A375 (cell line): ENCODE measurements at places on chromosomes 3 and 15. TPM values are rescaled to one million over a fixed set of nuclear protein-coding genes. Genes with fewer than 3 reads are reported as not detected.

Gene SEMA6D
- 0.60 and 0.64 TPM in 2 replicates for total RNA-seq

Gene MAP6D1
- total RNA-seq, result 1.0 and 2.3 TPM in 2 replicates

Gene ALDH1L1
- 0.11 TPM in 1 of 2 replicates, not detected in the other for total RNA-seq

Gene SNTN
- total RNA-seq, result not detected in 2 replicates

Gene EXD1
- not detected in 2 replicates for total RNA-seq

Gene CMTM8
- total RNA-seq, result 2.4 and 2.7 TPM in 2 replicates

Gene EPHB1
- total RNA-seq, result 1.6 and 3.0 TPM in 2 replicates

Gene MGLL
- total RNA-seq, result 25.0 and 28.4 TPM in 2 replicates

Gene C2CD4A
- not detected in 2 replicates for total RNA-seq

Gene MYNN
- 12.2 and 14.2 TPM in 2 replicates for total RNA-seq

Gene HYAL1
- total RNA-seq, result 0.32 and 0.34 TPM in 2 replicates

Gene ACTR8
- 27.5 and 33.2 TPM in 2 replicates for total RNA-seq

Gene REC114
- not detected in 2 replicates for total RNA-seq
